ENCODE measurements at places on chromosomes 3 and 15.

DNA sequence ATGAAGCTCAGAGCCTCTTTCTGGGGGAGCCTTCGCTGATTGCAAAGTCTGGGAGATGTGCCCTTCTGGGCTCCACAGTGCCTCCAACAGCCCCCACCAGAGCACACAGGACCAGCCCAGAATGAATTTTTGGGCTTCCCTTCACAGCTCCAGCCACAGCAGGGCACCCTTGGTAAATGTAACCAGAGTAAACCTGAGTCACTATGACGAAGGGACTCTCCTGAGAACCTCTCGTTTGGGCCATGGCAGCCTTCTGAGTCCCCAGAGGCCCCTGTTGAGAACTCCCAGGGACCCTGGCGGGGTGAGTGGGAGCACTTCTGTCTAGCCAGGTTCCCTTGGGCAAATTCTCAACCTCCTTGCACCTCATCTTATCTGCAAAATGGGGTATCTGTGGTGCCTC is 20.8 kb downstream of the FAM3D start:
- DNase-seq: no peak

- no peak for DNase-seq
These were observed 98.9 kb downstream of the DNAJB8 start for GRCh38 chr3:128367761-128368160.

- no peak for DNase-seq
These were observed 22.6 kb upstream of the SLC41A3 start for GRCh38 chr3:126106336-126107202.

- no peak for DNase-seq
These were observed 7.7 kb downstream of the ITIH1 start for GRCh38 chr3:52784931-52785590.

GRCh38 chr3:148880681-148881080 is 15.6 kb downstream of the CPA3 start:
- DNase-seq: no peak

GRCh38 chr3:160840590-160840989 is 84.6 kb downstream of the PPM1L start:
- DNase-seq: no peak

DNA sequence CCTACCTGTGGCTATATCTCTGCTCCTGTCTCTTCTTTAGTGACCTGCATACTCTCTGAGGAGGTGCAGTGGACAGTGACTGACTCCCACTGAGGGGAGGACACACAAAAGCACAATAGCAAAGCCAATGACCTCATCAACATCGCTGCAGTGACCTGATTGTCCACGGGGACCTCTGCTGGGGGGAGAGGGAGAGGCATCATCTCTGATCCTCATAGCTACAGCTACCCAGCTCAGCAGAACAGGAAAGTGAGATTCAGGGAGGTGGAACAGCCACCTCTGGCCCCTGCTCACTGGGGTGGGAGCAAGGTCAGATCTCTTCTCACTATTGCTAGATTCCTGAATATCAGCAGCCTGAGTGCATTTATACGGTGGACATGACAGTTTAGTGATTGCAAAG is 179.2 kb downstream of the ATP10A start:
- no peak for DNase-seq

GRCh38 chr15:98873441-98874218 is 134.0 kb downstream of the PGPEP1L start:
- DNase-seq: no peak

- DNase-seq: no peak
These were observed 50.0 kb upstream of the NMD3 start for GRCh38 chr3:161171113-161171512.

DNA sequence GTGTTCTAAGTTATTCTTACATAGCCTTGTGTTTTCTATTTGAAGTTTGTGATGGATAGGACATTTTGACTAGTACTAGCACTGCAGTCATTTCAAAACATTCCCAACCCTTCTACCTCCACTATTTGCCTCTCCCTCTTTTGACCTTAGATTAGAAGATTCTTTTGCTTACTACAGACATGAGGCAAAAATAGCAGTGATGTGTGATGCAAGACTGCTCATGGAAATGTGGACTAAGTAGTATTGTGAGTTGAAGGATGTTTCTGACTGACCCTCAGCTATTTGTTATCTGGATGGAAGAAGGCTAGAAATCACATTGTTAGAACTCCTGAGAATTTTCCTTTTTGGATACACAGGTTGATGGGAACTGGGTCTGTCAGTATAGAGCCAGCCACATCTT is 45.9 kb downstream of the ATP2C1 start:
- DNase-seq: no peak

DNA sequence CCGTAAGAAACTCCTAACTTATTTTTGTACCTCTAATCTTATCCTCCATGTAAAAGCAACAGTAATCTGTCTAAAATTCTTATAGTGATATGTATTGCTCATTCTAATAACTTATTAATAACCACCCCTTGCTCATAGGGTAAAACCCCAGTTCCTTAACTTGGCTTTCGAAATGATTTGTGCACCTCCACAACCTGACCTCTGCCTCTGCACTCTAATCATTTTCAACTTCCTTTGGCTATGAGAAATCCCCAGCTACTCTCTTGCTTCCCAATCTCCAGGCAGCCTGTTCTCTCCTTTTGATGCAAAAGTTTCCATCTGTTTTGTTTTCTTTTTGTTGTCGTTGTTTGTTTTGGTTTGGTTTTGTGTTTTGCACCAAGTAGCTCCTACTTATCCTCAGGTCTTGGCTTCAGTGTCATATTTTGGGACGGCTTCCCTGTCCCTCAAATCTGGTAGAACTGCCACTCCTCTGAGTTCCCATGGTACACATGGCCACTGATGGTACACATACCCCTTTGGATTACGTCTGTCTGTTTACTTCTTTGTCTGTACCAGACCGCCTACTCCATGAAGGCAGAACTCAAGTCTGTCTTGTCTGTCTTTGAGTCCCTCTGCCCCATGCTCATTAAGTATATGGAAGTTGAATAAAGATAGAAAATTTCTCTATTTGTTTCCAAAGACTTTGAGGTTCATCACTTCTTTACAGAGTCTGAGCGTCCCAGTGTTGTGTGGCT is 105.6 kb upstream of the TGFBR2 start:
- DNase-seq: no peak

GRCh38 chr3:171061749-171062148 is 35.2 kb upstream of the SLC2A2 start:
- DNase-seq: no peak

DNA sequence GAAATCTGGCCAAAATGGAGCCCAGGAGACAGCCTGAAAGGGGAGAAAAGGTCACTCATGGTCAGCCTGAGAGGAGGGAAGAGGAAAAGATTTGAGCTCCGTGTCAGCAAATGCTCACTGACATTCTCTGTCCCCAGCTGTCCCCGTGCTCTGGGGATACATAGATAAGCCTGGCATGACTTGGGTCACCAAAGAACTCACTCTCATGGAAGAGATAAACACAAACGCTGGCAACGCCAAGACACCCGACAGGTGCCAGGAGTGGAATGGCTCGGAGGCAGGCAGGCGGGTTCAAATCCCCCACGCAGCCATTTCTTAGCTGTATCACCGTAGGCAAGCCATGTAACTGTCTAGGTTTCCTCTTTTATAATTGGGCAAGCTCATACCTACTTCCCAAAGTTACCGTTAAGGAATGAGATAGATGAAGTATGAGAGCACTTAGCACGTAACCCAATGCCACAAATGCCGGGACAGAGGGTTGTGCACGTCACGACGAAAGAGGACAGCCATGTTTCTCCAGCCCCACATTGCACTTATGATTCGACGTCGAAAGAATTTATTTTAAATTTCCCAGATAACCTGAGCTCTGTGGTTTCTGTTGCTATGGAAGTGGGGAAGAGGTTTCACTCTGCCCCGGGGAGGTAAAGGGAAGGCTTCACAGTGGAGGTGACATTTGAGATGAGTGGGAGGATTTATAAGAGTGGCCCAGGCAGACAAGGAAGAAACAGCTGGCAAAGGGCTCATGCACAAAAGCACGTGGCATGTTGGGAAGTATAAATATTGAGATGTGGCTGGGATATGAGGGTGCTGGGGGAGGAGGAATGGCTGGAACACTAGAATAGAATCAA is 41.4 kb upstream of the TSEN2 start:
- DNase-seq: no peak

GRCh38 chr15:48423896-48424475 is 92.8 kb downstream of the DUT start:
- DNase-seq: no peak

GRCh38 chr3:154130540-154130939 is 9.3 kb downstream of the ARHGEF26 start:
- no peak for DNase-seq

- DNase-seq: peak; percentile 65
These were observed 52.1 kb downstream of the TGFBR2 start for GRCh38 chr3:30658328-30659052.

- peak; percentile 88 for DNase-seq
These were observed 217.0 kb upstream of the ICE2 start for GRCh38 chr15:60695713-60696522.

DNA sequence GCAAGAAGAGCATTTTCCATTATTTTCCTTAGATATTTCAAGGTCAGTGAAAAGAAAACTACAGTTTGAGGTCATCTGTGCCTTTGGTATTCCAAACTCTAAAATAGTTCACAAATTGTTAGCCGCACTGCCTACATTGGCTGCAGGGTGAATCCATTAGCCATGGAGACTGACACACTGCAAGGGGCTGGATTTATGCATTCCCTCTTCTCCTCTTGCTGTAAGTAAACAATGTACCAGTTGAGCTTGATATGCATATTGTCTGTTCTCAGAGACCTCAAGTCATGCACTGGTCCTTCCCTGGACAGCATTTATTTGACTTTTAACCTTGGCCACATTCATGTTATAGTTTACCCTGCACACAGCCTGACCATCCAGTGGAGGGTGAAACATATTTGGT is 50.2 kb upstream of the TNFSF10 start:
- no peak for DNase-seq

- DNase-seq: no peak
These were observed 678.2 kb upstream of the CFAP20DC start for GRCh38 chr3:59727902-59728586.

GRCh38 chr3:188365184-188365583 is 211.2 kb downstream of the LPP start:
- no peak for DNase-seq

DNA sequence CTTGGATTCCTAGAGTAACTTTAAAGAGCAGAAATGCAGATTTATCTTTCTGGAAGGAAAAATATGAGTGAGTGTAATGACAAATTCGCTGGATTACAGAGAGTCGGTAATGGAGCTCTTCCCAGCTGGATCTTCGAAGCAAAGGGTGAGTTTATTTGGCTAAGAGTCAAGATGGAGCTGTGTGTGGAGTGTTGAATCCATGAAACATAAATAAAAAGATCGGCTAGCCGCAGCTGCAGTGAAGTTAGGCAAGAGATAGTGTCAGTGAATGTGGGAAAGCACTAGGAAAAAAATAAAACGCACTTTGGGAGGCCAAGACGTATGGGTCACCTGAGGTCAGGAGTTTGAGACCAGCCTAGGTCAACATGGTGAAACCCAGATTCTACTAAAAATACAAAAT is 10.3 kb downstream of the NAALADL2 start:
- no peak for DNase-seq

- no peak for DNase-seq
These were observed 15.7 kb downstream of the THOC7 start for GRCh38 chr3:63847718-63848450.

GRCh38 chr15:53203454-53203853 is 413.3 kb upstream of the ONECUT1 start:
- DNase-seq: no peak

DNA sequence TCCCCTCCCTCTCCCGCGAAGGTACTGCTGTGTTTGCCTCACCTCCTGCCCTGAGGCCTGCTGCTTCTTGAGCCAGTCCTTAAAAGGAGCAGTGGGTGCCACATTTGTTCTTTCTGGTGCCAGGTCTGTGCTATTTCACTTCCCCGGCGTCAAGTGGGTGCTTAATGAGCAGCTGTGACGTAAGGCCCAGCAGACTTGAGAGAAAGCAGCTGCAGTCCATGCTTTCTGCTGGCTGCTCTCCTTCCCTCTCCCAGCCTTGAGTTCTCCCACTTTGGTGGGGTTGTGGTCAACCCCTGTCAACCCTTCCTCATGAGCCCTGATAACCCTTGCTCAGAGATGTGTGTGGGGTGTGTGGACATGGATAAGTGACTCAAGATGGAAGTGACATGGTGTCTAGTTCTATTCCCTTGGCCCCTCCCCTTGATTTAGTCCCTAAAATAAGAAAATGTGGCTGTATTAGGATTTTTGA is 6.9 kb downstream of the INAFM2 start:
- no peak for DNase-seq

GRCh38 chr3:65963787-65964677 is 74.7 kb downstream of the MAGI1 start:
- peak; percentile 53 for DNase-seq

- DNase-seq: no peak
These were observed 131.5 kb upstream of the ALCAM start for GRCh38 chr3:105235221-105235620.

DNA sequence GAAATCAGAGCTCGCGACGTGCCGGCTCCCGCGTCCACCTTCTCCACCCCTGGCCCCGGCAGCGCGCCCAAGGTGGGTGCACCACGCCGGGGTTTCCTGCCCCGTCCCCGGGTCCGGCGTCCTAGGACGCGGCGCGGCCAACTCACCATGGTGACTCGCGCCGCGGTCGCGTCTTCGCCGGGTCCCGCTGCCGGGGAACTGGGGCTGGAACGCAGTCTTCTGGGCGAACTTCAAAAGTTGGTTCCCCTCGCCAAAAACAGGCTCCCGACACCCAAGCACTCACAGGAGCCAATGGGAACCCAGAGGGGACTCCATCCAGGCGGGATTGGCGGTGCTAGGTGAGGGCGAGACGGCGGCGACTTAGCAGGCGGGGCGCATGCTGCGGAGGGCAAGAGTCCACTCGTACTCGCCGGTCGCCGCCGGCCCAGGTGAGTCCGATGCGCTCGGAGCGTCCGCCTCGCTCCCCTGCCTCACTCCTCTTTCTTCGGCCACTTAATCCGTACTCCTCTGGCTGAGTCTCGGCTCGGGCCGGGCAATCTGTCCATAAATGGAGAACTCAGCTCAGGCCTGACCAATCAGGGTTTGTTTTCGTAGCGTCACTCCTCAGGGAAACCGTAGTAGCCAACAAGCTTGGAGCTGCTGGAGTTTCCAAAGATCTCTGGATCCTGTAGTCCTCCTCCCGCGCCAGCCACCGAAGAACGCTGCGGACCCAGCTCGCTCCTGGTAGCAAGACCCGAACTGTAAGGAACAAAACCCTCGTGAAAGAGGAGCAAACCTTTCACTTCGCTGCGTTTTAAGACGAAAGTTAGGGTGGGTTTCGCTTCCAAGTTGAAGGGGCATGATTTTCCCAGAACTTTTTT is at the start of gene MYO1E:
Gene MYO1E (minus strand): TSS at position 520 of the 860 bp plus-strand sequence. CDS start 371 bp downstream, at position 149.
- DNase-seq: peak; percentile 56

GRCh38 chr15:101105059-101105891 is 146.6 kb downstream of the CHSY1 start:
- DNase-seq: no peak

GRCh38 chr3:20772869-20773268 is 586.9 kb upstream of the SGO1 start:
- DNase-seq: no peak

DNA sequence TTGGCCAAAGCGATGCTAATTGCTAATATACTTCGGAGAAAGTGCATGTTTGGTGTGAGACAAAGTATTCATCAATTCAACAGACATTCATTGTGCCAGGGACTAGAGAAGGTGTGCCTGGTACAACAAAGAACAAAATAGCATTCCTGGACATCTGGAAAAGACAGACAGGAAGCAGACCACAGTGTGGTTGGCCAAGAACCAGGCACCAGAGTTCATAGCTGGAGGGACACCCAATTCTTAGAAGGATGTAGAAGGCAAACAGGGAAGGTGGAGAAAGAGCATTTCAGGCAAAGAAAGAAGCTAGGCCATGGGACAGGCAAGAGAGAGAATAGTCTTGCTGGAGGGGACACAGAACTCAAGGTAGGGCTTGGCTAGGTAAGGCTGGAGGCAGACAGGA is 105.8 kb upstream of the ETV5 start:
- no peak for DNase-seq
